Bone marrow (tissue), 2 donors: ENCODE measurements at places on chromosomes 16 and 17.

GRCh38 chr17:37476431-37477120, 13.1 kb upstream of the DUSP14 start:
- no peak for DNase-seq

GRCh38 chr16:79430191-79430678, 170.3 kb downstream of the MAF start:
- no peak for DNase-seq

DNA sequence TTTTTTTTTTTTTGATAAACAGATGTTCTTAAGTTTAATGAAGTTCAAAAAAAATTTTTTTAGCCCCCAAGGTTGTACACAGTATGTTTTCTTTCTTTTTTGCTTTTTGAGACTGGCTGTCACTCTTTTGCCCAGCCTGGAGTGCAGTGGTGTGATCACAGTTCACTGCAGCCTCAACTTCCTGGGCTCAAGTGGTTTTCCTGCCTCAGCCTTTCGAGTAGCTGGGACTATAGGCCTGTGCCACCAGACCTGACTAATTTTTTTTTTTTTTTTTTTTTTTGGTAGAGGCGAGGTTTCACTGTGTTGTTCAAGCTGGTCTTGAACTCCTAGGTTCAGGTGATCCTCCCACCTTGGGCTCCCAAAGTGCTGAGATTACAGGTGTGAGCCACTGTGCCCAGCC, 12.8 kb downstream of the ITGAE start:
- peak; percentile 20 for DNase-seq

- no peak for DNase-seq
These were observed 40.4 kb upstream of the AXIN2 start for GRCh38 chr17:65601881-65602280.

- no peak for DNase-seq
These were observed 719 bp downstream of the NGFR start for GRCh38 chr17:49495842-49496182.

- DNase-seq: no peak
These were observed 3.4 kb downstream of the NOD2 start for GRCh38 chr16:50696575-50697420.

DNA sequence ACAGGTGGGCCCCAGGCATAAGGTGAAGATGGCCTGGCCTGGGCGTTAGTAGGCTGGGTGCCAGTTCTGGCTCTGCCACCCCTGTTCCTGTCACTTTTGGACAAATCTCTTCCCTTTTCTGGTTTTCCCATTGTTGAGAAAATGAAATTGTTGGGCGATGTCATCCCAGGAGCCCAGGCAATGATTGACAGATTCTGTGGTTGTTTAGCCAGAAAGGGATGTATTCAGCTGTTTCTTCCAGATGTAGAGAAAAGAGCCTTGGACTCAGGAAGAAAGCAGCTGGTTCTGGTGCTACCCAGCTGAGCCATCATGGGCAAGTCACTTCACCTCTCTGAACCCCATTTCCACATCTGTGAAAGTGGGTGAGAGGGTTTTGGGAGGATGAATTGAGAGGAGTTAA, 60.1 kb upstream of the MRTFB start:
- DNase-seq: no peak
